Substantia nigra (tissue), 51 donors: ENCODE measurements at places on chromosomes 2 and 18.
A peak's percentile ranks its signal among the peaks of the same experiment; 100 is the strongest.

DNA sequence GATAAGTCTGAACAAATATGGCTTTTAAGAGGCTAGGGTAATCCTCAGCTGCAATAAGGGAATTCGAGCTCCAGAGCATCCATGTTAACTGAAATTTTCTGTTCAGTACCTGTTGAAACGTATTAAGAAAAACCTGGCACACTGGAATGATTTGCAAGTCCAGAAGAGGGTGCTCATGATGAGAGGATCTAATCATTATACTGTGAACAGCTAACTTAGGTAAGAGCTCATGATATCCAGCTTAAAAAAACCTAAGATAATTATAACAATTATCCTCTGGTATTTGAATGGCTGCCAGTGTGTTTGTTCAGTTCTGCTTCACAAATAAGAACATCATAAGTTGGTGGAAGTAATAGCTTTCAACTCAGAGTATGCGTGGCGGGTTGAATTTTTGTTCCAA is 1118.3 kb upstream of the DDX18 start:
- DNase-seq = no peak

GRCh38 chr2:124970030-124970429 is 944.9 kb downstream of the CNTNAP5 start:
- DNase-seq = no peak

DNA sequence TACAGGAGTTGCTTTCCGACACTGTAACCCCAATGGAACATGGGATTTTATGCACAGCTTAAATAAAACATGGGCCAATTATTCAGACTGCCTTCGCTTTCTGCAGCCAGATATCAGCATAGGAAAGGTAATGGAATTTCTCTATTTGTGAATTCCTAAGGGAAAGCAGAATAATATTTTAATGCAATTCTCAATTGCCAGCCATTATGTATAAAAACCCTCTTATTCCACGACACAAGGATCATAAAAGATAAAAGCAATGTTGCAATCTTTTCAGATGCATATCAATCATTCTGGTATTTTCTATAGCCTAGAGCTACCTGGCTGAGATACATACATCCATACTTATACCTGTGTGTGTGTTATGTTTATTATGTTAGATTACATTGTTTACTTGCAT is 31.2 kb downstream of the PTH2R start:
- no peak for DNase-seq

DNA sequence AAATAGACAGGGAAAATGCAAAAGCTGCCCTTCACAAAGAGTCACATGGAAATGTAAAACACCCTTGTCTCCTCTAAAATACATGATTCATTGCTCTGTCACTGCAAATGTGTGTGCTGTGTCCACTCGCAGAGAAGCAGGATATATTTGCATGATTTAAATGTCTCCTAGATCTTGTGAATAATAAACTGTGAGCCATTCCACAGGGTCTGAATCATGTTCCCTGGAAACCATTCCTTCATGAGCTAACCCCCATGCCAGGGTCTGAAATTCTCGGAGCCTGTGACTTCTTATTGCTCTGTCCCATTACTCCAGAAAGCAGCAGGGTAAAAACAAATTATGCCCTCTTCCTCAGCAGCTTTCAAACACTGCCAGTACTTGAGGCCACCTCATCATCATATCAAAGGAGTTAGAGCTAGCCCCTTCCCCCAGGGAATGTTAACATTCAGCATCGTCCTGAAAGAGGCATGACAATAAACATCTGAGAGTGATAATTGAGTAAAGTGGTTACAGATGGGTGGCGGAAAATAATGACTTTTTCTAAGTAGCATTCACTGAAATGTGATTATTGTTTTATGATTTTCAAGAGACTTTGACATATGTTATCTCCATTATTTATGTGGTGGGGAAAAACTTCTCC is 11.7 kb upstream of the CNGA3 start:
- no peak for DNase-seq

DNA sequence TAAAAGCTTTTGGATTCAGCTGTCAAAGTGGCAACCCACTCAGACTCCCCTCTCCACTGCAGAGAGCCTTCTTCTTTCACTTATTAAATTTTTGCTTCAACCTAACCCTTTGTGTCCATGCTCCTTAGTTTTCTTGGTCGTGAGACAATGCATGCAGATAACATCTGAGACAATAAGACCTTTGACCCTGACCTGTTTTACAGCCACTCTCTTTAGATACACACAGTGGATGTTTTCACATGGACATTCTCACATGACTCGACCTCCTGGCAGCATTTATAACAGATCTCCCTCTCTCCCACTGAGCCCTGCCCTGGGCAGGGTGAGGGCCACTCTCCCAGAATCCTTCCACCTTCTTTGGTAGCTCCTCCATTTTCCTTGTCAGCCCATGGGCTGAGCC is 30.4 kb upstream of the IL36G start:
- no peak for DNase-seq

DNA sequence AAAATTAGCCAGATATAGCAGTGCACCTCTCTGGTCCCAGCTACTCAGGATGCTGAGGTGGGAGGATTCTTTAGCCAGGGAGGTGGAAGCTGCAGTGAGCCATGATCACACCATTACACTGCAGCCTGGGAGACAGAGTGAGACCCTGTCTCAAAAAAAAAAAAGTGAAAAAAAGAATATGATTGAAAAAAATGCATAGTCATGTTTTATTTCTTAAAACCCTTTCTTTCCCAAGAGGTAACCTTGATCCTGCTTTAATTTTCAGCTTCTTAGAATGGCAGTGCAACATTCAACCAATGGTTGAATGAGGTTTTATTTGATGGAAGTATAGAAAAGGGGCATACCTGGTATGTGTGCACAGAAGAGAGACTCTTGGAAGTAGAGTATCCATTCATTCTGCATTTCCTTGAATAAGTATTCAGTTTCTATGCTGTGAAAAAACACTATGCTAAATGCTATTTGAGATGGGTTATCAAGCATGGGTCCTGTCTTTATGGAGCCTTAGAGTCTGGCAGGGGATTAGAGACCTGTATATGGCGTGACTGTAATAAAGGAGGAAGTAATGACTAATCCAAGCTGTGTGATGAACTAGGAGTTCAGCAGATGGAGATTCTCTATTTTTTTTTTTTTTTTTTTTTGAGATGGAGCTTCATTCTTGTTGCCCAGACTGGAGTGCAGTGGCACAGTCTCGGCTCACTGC is 146.3 kb downstream of the WDSUB1 start:
- no peak for DNase-seq

DNA sequence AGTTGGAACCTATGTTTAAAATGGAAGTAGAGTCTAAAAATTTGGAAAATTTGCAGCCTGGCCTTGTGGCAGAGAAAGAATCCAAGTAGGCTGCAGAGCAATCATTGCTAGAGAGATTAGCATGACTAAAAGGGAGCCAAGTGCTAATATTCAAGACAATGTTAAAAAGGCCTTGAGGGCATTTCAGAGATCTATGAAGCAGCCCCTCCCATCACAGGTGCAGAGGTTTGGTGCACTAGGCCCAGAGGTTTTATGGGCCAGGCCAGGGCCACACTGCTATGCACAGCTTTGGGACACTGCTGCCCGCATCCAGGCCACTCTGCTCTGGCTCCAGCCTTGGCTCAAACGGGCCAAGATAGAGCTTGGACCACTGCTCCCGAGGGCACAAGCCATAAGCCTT is 6.7 kb upstream of the IL1A start:
- no peak for DNase-seq

GRCh38 chr18:50439460-50440015 is 64.7 kb downstream of the SKA1 start:
- DNase-seq = no peak

GRCh38 chr2:9630117-9630735 is 571 bp downstream of the YWHAQ start:
- DNase-seq = peak; percentile 75

DNA sequence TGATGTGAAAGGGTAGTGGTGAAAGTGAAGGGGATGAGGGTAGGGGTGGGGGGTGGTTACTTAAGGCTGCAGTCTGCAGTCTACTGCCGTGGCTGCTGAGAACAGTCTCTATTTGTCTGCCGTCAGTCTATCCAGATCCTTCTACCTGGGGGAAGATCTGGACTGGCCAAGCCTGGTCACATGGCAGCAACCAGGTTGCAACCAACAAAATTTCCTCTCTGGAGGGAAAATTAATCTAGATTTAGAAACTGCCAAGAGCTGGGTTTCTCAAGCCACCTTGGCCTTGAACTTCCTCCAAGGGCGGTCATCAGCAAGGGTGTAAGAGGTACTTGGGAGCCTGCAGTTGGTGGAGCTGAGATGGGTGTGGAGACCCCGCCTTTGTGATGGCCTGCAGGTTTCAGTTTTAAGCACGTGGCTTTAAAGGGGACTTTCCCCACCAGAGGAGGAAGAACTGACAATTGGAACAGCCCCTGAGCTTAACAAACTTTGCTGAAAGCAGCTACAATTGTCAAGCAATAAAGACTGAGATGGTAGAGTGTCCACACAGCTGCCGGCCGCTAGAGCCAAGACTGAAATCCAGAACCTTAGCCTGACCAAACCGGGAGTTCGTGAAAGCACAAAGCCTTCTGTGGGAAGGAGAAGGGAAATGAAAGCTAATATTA is 31.4 kb upstream of the KCMF1 start:
- no peak for DNase-seq

GRCh38 chr2:9668687-9669345 is 38.0 kb upstream of the YWHAQ start:
- DNase-seq = no peak

DNA sequence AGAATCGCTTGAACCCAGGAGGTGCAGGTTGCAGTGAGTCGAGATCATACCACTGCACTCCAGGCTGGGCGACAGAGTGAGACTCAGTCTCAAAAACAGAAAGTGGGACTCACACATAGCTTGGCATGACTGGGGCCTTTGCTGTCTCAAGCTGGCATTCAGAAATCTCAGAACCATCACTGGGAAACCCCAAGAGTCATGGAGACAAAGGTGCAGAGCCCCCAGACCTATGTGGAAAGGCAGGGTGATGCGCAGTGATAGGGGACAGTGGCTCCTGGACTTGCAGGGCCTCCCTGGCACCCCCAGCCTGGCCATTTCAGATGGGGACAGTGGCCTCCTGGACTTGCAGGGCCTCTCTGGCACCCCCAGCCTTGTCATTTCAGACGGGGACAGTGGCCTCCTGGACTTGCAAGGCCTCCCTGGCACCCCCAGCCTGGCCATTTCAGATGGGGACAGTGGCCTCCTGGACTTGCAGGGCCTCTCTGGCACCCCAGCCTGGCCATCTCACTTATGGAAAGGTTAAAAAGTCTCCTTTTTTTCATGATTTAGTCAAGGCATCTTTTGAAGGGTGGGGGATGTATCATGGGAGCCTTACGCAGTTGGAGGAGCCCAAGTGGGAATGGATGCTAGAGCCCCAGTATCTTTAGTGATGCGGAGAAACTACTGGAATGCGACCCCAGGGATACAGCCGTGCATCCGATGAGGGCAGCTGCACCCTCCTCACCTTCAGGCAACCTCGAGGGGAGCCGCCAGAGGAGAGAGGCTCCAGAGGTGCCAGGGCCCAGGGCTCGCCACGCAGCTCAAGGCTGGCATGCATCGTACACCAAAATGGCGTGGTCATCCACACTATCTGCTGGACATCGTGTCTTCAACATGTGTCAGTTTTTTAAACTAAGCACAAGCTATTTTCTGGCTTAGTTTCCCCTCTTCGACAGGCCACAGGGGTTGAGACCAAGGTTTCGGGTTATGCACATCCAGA is 30.5 kb downstream of the ZNF516 start:
- DNase-seq = no peak

- DNase-seq = no peak
These were observed 184.0 kb upstream of the PID1 start for GRCh38 chr2:229454934-229455631.

DNA sequence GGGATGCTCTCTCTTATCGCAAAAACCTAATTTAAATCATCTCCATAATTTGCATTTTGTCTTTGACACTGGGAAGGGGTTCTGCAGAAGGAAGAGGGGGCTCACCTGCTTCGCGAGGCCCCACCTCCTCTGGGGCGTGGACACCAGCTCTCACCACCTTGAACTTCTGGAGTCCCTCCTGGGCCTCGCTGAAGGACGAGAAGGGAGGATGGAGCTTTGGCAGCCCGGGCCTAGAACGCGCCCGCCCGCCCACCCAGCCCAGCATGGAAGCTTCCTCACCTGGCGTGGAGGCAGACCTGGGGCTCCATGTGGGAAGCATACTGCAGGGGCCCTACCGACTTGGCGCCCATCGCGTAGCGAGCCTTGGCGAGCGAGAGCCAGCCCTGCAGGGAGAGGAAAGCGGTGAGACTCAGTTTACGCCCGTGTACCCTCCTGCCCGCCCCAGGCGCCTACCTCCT is 1.1 kb upstream of the IMP4 start:
- DNase-seq = no peak

- no peak for DNase-seq
These were observed 24.9 kb upstream of the C1GALT1C1L start for GRCh38 chr2:43701111-43701510.

DNA sequence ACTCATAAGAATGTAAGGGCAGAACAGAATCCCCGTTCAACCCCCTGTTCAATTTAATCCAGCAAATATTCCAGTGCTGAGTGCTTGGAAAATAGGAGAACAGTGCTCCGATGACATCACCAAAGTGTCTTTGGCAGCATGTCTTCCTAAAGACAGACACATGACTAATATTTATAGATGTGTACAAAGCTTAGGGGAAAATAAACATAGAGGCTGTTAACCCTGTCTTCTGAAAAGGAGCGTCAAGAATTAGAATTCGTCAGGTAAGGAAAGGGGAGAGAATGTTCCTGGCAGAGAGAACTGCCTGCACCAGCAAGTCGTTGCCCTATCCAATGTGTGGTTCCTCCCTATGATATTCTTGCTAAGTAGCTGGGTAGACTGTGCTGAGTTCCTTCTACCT is 72.7 kb downstream of the PLB1 start:
- no peak for DNase-seq

DNA sequence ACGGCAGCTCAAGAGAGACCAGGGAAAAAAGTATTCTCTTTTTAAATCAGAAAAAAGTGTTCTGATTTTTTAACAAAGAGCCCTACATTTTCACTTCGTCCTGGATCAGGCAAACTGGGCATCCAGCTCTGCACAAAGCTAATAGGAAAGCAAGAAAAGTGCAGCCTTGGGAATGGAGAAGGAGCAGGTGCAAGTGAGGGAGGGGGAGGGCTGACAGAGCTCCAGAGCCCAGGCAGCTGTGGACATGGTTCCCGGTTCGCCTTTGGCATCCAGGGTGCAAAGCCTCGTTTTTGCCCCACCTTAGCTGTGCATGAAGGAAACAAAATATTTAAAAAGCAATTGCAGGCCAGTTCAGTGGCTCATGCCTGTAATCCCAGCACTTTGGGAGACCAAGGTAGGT is 82.2 kb downstream of the FAM124B start:
- no peak for DNase-seq
